H9 (cell line): ENCODE measurements at places on chromosomes 3 and 15.

DNA sequence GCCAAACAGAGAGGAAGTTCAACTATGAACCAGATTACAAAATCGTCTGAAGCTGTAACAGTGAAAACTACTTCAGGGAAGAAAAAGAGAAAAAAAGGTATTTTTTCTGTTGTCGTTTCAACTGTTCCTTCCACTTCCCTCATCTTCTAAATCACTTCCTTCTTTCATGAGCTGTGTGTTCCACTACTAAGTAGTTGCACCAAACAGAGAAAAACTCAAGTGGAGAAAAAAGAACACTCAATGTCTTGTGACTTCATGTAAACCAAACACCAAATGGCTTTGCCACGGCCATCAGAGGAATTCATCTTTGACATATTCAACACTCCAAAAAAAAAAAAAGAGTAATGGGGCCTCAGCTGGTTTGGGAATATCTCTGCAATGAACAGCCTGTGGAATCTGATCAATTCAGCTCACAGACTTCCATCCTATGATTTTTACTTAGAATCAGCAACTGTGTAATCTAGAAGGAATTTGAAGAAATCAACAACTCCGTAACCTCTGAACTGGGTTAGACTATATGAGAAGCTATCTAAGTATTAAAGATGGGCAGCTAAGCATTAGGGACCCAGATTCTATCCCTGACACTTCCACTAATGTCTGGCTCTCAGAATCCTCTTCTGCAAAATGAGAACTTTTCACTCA is 47.5 kb upstream of the RNF7 start:
- no peak overlapping the region for H3K27ac ChIP-seq
- DNase-seq, result no peak
- H3K4me1 ChIP-seq, result no peaks in the 10 kb centered on the region; the same call in 1 of the 2 replicates
- H3K36me3 ChIP-seq, result no peaks in the 10 kb centered on the region

DNA sequence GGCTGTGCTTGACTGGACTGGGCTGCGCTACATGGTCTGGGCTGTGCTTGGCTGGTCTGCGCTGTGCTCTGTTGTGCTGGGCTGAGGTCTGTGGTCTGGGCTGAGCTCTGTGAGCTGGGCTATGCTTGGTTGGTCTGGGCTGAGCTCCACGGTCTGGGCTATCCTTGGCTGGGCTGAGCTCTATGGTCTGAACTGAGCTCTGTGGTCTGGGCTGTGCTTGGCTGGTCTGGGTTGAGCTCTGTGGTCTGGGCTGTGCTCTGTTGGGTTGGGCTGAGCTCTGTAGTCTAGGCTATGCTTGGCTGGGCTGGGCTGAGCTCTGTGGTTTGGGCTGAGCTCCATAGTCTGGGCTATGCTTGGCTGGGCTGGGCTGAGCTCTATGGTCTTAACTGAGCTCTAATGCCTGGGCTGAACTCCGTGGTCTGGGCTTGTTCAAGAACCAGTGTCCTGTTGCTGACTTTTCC is 92.0 kb downstream of the PLXNA1 start:
- no peak for DNase-seq
- H3K27me3 ChIP-seq, result no peaks in the 10 kb centered on the region
- no peak overlapping the region for H3K27ac ChIP-seq
- H3K36me3 ChIP-seq, result no peaks in the 10 kb centered on the region
- no peak overlapping the region for H3K4me3 ChIP-seq
- H3K4me1 ChIP-seq, result no peaks in the 10 kb centered on the region

GRCh38 chr3:94114666-94115065 is 51.8 kb downstream of the NSUN3 start:
- H3K4me3 ChIP-seq, result no peak overlapping the region
- DNase-seq, result no peak
- no peak overlapping the region for H3K27ac ChIP-seq
- H3K27me3 ChIP-seq, result no peaks in the 10 kb centered on the region

GRCh38 chr3:133828576-133829309 is 23.1 kb downstream of the SRPRB start:
- no peak overlapping the region for H3K4me3 ChIP-seq
- H3K4me1 ChIP-seq, result no peaks in the 10 kb centered on the region
- DNase-seq, result peak; percentile 76
- no peaks in the 10 kb centered on the region for H3K27me3 ChIP-seq

- no peaks in the 10 kb centered on the region for H3K36me3 ChIP-seq
- no peak overlapping the region for H3K27ac ChIP-seq
- peak; percentile 75 for DNase-seq
- H3K4me1 ChIP-seq, result no peaks in the 10 kb centered on the region
- no peak overlapping the region for H3K4me3 ChIP-seq
Observed at GRCh38 chr15:101773496-101774100, 29.7 kb upstream of the OR4F6 start.

DNA sequence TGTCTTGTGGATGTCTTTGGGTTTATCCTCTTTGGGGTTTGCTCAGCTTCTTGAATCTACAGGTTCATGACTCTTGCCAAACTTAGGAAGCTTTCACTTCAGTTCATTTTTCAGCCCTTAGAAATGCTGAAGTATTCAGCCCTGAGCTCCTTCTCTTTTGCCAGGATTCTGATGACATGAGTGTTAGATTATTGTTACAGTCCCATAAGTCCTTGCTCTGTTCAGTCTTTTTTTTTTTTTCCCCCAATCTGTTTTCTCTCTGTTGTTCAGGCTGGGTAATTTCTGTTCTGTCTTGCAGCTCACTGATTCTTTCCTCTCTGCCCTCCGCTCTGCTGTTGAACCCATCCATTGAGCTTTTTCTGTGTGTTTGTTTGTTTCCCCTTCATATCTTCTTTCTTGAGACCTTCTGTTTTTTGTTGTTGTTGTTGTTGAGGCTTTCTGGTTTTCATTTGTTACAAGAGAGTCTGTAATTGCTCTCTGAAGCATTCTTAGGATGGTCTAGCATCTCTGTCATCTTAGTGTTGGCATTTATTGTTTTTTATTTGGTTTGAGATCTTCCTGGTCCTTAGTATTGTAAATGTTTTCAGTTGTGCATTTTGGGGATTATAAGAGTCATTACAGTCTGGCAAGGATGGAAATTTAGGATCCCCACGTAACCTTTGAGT is 18.4 kb downstream of the LRCH3 start:
- H3K27ac ChIP-seq, result no peak overlapping the region
- peaks cover 4% of the 10 kb centered on the region; the same call in 1 of the 3 replicates for H3K36me3 ChIP-seq
- no peak overlapping the region for H3K4me3 ChIP-seq
- no peaks in the 10 kb centered on the region; the same call in 1 of the 2 replicates for H3K4me1 ChIP-seq
- DNase-seq, result no peak
- no peaks in the 10 kb centered on the region for H3K27me3 ChIP-seq

GRCh38 chr15:36598529-36599177 is 19.2 kb downstream of the CDIN1 start:
- H3K27me3 ChIP-seq, result no peaks in the 10 kb centered on the region
- H3K4me1 ChIP-seq, result peaks cover 6% of the 10 kb centered on the region; the same call in 1 of the 2 replicates
- no peak overlapping the region for H3K4me3 ChIP-seq
- H3K36me3 ChIP-seq, result no peaks in the 10 kb centered on the region
- no peak overlapping the region for H3K27ac ChIP-seq

- no peak for DNase-seq
- no peaks in the 10 kb centered on the region for H3K4me1 ChIP-seq
- no peaks in the 10 kb centered on the region for H3K27me3 ChIP-seq
- no peak overlapping the region for H3K27ac ChIP-seq
- H3K36me3 ChIP-seq, result peaks cover 69% of the 10 kb centered on the region
- no peak overlapping the region for H3K4me3 ChIP-seq
Observed at GRCh38 chr15:98943601-98944151, 63.9 kb downstream of the PGPEP1L start.

DNA sequence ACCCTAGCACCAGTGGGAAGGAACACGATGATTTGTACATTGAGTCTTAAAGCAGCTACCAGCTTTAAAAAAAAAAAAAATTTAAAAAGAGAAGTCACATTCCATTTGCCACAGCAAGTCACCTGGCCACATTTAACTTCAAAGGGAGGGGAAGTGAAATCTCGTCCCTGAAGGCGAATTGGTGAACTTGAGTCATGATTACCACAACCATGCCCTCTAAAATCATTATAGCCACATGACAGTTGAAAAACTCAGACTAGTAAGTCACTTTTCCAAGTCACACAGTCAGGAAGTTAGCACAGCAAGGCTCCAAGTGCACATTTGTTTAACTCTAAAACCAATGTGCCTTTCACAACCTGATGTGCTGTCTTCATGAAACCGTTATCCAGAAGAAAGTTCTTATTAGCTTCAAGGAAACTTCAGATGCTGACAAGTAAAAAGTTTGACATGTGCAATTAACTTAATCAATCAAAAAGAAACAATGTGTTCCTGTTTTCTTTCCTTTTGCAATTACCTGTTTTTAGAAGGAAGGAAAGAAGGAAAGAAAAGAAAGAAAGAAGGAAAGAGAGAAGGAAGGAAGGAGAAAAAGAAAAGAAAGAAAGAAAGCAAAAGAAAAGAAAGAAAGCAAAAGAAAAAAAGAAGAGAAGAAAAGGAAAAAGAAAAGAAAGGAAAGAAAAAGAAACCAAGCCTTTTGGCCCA is 8.3 kb upstream of the THSD4 start:
- peaks cover 5% of the 10 kb centered on the region for H3K4me1 ChIP-seq
- H3K27me3 ChIP-seq, result no peaks in the 10 kb centered on the region
- no peak for DNase-seq
- no peak overlapping the region for H3K27ac ChIP-seq

DNA sequence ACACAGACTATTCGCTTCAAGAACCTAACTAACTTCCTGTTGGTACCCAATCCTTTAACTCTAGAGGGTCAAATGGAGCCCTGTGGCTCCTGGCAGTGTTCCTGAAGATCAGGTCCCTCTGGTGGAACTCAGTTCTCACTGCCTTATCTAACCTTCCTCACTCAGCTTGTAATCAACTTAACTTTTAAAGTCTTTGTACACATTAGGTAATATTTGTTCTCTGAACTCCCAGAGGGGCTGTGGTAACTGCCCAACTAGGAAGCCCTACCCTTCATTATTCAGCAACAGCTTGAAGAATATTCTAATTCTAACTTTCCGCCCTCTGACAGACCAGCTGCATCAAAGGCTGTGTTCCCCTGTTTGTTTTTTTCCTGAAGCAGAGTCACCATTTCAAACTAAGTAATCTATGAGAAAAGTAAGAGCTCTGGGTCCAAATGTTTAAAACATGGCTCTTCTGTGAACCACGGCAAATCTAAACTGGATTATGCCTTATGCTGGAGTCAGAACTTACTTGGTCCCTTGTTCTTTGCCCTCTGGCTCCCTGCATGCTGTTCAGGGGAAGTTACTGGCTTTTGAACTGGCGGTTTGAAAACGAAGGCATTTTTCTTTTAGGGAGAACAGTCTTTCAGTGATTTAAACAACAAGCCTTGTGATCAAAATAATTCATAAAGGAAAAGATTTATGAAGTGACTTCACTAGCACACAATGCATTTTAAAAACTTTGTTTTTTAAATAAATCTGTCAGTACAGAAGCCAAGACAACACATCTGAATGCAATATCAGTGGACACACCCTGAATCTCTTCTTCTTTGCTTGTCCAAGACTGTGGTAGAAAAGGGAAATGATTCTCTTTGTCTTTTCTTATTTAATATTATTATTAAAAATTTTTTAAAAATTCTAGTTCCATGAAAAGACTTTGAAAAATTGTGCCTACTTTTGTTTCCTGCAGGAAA is 365.6 kb downstream of the TIGIT start:
- H3K27me3 ChIP-seq, result no peaks in the 10 kb centered on the region
- no peaks in the 10 kb centered on the region for H3K36me3 ChIP-seq
- H3K27ac ChIP-seq, result no peak overlapping the region
- H3K4me1 ChIP-seq, result no peaks in the 10 kb centered on the region

DNA sequence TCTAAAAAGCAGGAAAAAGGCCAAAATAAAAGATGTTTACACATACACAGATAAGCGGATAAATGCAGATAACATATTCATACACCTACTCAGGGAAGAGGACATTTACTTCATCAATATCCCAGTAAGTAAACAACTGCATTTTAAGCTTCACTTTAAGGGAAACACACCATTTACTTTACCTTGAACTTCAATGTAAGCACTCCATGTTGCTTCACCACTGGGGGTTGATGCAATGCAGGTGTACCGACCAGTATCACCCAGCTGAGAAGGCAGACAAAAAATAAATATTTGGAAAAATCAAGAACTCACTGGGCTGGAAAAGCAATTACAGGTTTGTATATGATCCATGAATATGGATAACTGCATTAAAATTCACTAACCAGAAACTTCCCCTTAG is 1099.5 kb downstream of the ROBO1 start:
- H3K36me3 ChIP-seq, result peaks cover 4% of the 10 kb centered on the region; the same call in 1 of the 3 replicates
- no peaks in the 10 kb centered on the region for H3K4me1 ChIP-seq
- DNase-seq, result no peak
- H3K4me3 ChIP-seq, result no peak overlapping the region
- H3K27me3 ChIP-seq, result no peaks in the 10 kb centered on the region

DNA sequence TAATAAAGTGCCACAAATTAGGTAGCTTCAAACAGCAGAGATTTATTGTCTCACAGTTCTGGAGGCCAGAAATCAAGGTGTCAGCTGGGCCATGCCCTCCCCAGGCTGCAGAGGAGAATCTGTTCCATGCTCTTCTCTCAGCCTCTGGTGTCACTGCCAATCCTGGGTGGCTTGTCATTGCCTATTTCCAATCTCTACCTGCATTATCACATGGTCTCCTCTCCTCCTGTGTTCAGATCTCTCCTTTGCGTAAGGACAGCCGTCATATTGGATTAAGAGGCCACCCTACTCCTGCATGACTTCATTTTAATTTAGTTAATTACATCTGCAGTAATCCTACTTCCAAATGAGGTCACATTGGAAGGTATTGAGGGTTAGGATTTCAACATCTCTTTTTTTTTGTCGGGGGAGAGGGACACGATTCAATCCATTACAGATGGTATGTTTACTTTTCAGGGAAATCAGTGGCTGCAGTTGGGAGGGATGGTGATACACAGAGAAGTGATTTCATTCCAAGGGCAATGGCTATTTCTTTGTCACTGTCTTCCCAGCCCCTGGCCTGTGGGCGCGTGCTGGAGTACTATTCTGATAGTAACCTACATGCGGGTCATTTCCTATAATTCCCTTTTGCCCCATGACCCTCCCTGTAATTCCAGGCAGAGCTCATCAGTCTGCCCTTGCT is 169.4 kb downstream of the MINAR1 start:
- H3K4me3 ChIP-seq, result no peak overlapping the region
- no peaks in the 10 kb centered on the region for H3K27me3 ChIP-seq
- H3K4me1 ChIP-seq, result no peaks in the 10 kb centered on the region

DNA sequence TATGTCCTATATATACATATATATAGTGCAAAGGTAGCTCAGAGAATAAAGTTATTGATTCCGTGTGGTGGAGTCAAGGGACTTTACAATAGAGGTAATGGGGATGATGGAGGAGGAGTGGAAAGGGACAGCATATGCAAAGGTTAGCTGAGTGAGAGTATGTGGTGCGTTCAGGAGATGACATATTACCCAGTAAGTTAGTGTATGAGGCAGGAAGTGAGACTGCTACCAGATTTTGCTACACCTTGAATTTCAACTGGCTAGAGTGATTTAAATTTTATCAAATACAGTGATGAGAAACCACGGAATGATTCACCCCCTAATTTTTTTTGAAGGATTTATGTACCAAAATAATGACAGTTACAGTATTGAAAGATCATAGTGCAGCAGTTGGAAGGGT is 2.8 kb downstream of the ACTL6A start:
- no peak overlapping the region for H3K27ac ChIP-seq
- no peak overlapping the region for H3K4me3 ChIP-seq
- DNase-seq, result no peak

- H3K27me3 ChIP-seq, result no peaks in the 10 kb centered on the region
- H3K4me3 ChIP-seq, result no peak overlapping the region
- no peak for DNase-seq
Observed at GRCh38 chr3:124969190-124969589, 34.6 kb upstream of the MUC13 start.
